ENCODE measurements at places on chromosomes 3 and 15.

GRCh38 chr15:70526221-70526973 lies 237.0 kb downstream of the UACA start:
- H3K27ac ChIP-seq, result no peak overlapping the region
- no peak for DNase-seq
- H3K27me3 ChIP-seq, result no peaks in the 10 kb centered on the region
- no peaks in the 10 kb centered on the region for H3K36me3 ChIP-seq

DNA sequence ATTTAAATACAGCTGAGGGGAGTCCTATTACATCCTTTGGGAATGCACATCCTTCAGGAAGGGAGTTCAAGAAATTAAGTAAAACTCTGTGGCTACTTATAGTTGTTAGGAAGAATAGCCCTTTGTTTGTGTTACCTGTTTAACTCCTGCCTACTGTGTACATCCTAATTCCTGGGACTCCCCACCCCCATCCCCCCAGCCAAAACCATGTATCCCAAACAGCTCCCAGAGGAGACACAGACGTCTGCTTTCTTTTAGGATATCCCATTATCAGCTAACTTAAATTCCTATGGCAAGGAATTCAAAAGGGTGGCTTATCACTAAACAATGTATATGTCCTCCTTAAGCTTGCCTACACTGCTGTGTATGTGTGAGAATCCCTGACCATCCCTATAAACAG lies 581.7 kb downstream of the DIPK2A start:
- H3K27ac ChIP-seq, result no peak overlapping the region
- H3K36me3 ChIP-seq, result no peaks in the 10 kb centered on the region
- H3K4me3 ChIP-seq, result no peak overlapping the region
- no peak for DNase-seq
- no peaks in the 10 kb centered on the region for H3K4me1 ChIP-seq
- no peaks in the 10 kb centered on the region for H3K27me3 ChIP-seq

GRCh38 chr3:178152031-178152806 lies 384.0 kb upstream of the KCNMB2 start:
- H3K36me3 ChIP-seq, result no peaks in the 10 kb centered on the region
- no peaks in the 10 kb centered on the region for H3K4me1 ChIP-seq
- H3K27me3 ChIP-seq, result no peaks in the 10 kb centered on the region
- no peak overlapping the region for H3K4me3 ChIP-seq
- no peak overlapping the region for H3K27ac ChIP-seq

DNA sequence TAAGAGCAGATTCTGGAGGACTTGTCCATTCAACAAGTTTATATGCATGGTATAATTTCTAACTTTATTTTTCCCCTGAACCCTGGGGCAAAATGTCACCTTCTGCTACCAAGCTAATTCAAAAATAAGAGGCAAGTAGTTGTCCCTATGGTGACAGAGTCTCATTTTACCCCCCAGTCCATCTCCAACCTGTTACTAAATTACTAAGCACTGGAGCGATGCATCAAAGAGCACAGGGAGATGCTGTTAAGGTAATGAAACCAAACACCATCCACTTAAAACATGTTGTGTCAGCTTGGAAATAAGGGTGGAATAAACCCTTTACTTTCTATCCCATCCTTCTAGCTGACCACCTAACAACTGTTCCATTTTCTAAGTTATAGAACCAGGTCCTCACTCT lies 417.4 kb upstream of the ATP11B start:
- H3K27me3 ChIP-seq, result no peaks in the 10 kb centered on the region
- no peak for DNase-seq
- H3K4me1 ChIP-seq, result no peaks in the 10 kb centered on the region
- H3K27ac ChIP-seq, result no peak overlapping the region
- H3K4me3 ChIP-seq, result no peak overlapping the region

DNA sequence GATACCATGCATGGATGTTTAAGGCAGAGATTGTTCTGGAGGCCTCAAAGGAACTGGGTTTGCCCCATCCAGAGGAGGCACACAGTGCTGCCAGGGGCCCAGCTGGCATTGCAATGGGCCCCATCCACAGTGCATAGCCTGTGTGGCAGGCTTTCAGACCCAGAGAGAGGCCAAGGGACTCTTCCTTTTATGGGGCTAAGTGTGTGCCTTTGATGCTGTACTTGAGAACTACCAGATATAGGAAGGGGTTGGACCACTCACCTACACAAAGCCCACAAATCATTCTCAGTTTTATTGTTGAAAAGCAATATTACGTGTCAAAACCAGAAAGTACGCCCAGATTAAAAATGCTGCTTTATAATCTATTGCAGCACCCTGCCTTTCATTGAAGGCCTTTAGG lies 134.9 kb downstream of the EPHB1 start:
- H3K4me1 ChIP-seq, result no peaks in the 10 kb centered on the region
- H3K27ac ChIP-seq, result no peak overlapping the region
- no peaks in the 10 kb centered on the region for H3K36me3 ChIP-seq
- no peaks in the 10 kb centered on the region for H3K27me3 ChIP-seq
- no peak overlapping the region for H3K4me3 ChIP-seq
- DNase-seq, result no peak

DNA sequence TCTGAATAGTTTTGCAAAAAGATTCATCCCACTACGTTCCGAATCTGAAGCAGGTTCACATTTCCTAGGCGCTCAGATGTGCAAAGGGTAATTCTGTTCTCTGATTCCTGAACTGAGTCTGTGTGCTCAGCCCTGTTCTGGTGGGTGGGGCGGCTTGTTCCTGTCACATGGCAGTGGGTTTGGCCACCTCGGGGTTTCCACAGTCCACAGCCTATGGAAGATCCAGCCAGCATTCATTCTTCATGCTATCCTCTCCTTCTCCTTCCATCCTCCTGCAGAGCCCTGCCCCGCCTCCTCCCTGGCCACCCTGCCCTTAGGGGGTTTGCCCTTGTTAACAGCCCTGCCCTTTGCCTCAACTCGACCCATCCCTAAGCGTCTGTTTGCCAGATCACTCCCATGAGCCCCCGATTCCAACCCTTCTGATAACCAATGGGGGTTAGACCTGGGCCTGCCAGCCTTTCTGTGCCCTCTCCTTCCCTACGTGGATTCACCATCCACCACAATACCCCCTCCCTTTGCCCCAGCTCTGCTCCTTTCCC lies 31.0 kb downstream of the PRR20G start:
- no peak overlapping the region for H3K4me3 ChIP-seq
- no peak for DNase-seq
- no peaks in the 10 kb centered on the region for H3K4me1 ChIP-seq
- no peak overlapping the region for H3K27ac ChIP-seq
- no peaks in the 10 kb centered on the region for H3K36me3 ChIP-seq
- H3K27me3 ChIP-seq, result no peaks in the 10 kb centered on the region

DNA sequence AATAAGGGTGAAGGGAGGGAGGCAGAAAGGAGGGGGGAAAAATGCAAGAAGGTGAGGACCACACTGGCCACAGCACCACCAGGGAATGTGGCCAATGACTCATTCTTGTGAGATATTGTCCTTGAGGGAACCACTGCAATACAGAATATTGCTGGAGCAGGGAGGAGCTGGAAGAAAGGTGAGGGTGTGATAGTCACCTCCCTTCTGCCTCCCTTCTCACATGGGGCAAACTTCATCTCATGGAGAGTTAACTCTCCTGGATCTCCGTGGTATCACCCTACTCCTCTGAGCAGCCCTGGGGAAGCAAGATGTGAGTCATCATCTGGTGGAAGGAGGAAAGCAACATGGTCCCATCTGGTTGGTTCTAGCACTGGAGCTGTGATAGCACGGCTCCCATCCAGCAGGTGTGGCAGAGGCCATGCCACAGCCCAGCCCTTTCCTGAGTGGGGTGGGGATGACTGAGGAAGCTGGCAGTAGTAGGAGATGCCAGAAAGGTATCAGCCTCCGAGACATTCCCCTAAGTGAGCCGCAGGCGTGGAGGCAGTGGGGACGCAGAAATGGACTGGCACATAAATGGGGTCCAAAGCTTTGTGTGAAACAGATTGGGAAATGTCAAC lies 115.9 kb upstream of the LPP start:
- no peaks in the 10 kb centered on the region for H3K36me3 ChIP-seq
- peaks cover 6% of the 10 kb centered on the region for H3K4me1 ChIP-seq
- H3K27me3 ChIP-seq, result no peaks in the 10 kb centered on the region
